ENCODE measurements at places on chromosomes 3 and 15.

- no peak for DNase-seq
Observed at GRCh38 chr3:49711489-49711888, 8.0 kb downstream of the AMIGO3 start.

- DNase-seq: no peak
Observed at GRCh38 chr3:16064642-16065414, 109.7 kb upstream of the GALNT15 start.

- no peak for DNase-seq
Observed at GRCh38 chr3:121592856-121593702, at the start of gene FBXO40. Gene FBXO40, plus strand, starts transcription at chr3:121593379. Its CDS starts 27,197 bp downstream, at chr3:121620576.

GRCh38 chr3:73284472-73284871, 223.0 kb downstream of the EBLN2 start:
- no peak for DNase-seq

DNA sequence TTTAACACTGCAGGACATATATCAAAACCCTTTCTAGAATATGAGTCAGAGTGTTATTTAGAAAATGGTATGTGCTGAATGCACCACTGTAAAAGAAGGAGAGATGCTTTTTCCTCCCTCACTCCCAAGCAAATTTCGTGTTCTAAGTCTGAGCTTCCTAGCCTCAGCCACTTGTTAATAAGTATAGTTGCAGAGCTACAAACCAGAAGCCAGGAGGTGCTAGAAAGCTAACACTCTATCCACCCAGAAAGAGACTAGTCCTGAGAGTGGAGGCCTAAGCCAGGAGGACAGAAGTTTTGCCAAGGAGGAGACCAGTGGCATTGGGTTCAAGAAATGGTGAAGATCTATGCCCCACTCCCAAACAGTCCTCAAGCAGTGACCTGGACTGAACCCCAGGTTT, 40.5 kb upstream of the GYG1 start:
- no peak for DNase-seq

DNA sequence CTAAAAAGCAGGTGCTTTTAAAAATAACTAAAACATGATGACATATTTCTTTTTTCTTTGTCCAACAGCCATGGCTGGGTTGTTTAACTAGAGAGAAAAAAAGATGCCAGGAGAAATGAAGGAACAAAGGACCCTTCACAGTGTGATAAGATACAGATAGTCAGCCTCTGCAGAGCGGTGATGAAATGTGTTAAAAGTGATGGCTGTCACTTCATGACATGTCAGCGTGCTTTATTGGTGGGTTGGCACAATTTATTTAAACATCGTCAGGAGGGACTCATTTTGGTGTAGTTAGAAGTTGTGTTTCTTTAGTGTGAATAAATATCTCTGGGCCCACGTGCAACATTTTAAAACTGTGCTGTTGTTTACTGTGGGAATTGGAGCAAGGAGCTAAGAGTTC, 887.4 kb upstream of the CFAP20DC start:
- DNase-seq: no peak

GRCh38 chr15:84552896-84553295, 47.9 kb upstream of the ZSCAN2 start:
- no peak for DNase-seq

- no peak for DNase-seq
Observed at GRCh38 chr3:4889896-4890295, 89.3 kb upstream of the BHLHE40 start.

- DNase-seq: no peak
Observed at GRCh38 chr3:51794206-51794605, 15.2 kb upstream of the IQCF6 start.

DNA sequence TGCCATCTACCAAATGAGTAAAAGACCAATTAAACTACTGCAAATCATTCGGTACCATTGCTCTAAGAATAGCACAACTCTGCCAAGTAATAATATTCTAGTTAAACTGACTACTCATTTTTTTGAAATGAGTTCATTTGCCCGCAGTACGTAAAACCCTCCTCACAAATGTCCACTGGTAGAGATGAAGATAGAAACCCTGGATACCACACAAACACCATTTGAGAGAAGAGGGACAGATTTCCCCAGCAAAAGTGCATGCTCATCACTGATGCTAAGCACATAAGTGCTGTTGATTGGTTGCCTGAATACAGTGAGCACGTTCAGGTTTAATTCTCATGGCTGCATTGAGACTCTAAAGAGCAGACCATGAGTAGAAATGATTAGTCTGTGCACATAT, 34.6 kb upstream of the SEMA6D start:
- DNase-seq: no peak
